ENCODE measurements at places on chromosomes 5 and 9.

DNA sequence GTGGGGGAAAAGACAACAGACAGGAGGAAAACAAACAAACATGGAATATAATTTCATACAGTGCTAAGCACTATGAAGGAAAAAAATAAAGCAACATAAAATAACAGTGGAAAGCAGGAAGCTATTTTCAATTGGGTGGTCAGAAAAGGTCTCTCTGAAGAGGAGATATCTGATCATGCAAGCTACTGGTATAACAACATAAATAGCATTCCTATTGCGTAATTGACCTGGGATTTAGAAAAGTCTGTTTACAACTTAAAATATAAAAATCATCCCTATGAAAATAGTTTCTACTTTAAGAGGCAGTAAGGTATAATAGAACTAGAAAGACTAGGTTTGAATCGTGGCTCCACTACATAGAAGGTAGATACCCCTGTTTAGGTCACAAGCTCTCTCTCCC lies 61.4 kb downstream of the FBXW11 start:
- no peak for DNase-seq

DNA sequence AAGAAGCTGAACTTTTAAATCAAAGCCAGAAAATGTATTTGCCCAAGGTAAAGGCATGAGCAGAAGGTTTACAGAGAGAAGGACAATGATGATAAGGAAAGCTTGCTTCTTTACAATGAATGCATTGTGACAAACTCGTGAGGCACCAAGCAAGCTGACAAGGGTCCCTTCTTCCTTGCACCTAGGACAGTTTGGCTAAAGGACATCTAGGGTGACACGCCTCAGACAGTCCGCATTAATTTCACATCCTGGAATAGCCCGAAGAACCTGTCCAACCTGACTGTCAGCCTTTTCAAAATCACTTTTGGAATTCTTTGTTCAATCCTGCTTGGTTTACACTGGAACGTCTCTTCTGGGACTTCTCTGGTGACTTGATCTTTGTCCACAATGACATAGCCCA lies 146.4 kb upstream of the MAP3K1 start:
- peak; percentile 48 for DNase-seq

- peak; percentile 98 for DNase-seq
These were observed 90.0 kb downstream of the PRRT1B start for GRCh38 chr9:131635285-131635684.

- DNase-seq, result peak; percentile 47
These were observed 317.2 kb downstream of the DEPDC1B start for GRCh38 chr5:60382716-60383115.

GRCh38 chr9:995781-996180 lies 19.3 kb downstream of the DMRT3 start:
- peak; percentile 83 for DNase-seq

- DNase-seq, result no peak
These were observed 197.1 kb upstream of the HCN1 start for GRCh38 chr5:45893309-45893708.

DNA sequence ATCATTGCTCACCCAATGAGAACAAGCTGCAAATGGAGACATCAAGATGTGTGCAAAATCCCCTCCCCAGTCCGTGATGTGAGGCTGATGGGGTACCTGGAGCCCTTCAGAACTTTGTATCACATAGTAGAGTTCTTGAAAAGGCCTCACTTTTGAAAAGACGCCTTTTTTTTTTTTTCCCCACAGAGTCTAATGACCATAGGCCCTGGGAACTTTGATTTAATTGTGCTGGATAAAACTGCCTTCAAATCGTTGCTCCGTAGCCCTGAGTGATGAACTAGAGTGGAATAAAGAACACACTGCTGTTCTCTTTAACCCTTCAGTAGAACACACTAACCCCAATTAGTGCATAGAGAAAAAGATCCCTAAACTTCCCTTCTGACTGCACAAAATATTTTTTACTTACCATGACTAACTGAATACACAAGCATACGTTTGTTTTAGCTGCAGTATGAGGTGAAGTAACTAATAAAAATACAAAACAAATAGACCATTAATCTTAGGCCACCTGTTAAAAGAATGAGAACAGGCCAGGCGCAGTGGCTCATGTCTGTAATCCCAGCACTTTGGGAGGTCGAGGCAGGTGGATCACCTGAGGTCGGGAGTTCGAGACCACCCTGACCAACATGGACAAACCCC lies 15.1 kb downstream of the PSAT1 start:
- no peak for DNase-seq

GRCh38 chr5:64790210-64790609 lies 21.5 kb downstream of the CWC27 start:
- DNase-seq, result peak; percentile 85

DNA sequence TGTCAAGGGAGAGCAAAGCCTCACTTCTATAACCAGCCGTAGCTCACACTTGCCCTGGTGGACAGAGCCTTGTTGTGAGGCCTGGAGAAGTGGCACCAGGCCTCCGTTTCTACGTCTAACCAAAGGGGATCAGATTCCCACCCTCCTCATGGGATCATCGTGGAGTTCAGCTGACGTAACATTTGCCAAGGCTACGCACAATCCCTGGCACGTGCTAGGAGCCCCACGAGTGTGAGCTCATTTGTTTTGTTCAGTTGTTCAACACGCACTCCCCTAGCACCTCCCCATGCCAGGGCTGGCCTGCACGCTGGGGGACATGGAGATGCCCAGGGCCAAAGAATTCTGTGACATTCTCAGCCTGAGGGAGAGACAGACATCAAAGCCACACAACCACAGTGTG lies 23.1 kb downstream of the ADGRD2 start:
- no peak for DNase-seq

GRCh38 chr5:135188233-135188914 lies 154.3 kb upstream of the PITX1 start:
- DNase-seq, result no peak

- no peak for DNase-seq
These were observed 69.8 kb downstream of the RPS6 start for GRCh38 chr9:19310246-19310645.

DNA sequence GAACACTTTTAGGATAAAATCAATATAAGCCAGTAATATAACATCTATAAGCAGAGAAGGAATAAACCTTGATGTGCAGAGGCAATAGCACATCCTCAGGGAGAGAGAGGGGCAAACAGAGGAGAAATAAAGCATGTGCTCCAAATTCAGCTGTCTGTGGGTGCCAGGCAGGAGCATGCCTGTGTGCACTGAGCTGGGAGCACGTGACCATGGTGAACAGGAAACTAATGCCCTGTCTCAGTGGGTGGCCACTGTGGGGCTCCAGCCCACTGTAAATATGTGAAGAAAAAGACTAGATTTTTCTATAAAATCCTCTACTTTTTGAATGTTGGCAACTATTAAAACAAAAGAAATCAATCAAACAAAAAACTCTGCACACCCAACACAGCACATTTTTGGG lies 55.3 kb downstream of the FYB1 start:
- no peak for DNase-seq

DNA sequence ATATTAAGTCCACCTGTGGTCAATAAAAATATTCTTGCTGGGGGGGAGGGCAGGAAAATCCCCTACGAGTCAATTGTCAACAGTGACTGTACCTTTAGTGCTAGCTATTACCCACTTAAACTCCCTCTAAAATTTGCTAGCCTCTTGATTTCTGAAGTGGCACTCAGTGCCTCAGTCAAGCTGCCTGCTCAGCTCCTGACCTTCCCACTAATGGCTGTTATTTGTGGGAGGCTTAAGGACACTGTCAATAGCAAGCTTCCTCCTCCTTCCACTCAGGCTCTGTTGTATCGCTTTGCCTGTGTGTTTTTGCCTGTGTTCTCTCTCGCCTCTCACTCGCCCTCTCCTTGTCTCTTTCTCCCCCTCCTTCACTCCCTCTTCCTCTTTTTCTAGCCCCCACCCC lies 140.8 kb downstream of the BNC2 start:
- no peak for DNase-seq

DNA sequence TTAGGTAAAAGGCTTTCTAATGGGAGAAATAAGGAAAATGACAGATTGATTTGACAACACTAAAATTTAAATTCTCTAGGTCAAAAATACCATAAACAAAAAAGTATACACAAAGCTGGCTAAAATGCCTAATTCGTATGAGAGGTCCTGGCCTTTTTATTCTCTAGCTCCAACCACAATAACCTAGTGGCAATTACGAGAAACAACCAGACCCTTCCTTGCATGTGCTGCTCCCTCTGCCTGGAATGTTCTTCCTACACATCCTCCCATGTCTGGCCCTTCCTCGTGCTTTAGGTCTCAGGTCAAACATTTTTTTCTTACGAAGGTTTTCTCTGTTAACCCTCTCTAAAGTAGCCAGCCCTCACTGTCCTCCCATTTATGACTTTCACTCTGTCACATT lies 176.4 kb upstream of the PLPPR1 start:
- no peak for DNase-seq

- DNase-seq, result no peak
These were observed 337.1 kb upstream of the PANK3 start for GRCh38 chr5:168916266-168916665.

DNA sequence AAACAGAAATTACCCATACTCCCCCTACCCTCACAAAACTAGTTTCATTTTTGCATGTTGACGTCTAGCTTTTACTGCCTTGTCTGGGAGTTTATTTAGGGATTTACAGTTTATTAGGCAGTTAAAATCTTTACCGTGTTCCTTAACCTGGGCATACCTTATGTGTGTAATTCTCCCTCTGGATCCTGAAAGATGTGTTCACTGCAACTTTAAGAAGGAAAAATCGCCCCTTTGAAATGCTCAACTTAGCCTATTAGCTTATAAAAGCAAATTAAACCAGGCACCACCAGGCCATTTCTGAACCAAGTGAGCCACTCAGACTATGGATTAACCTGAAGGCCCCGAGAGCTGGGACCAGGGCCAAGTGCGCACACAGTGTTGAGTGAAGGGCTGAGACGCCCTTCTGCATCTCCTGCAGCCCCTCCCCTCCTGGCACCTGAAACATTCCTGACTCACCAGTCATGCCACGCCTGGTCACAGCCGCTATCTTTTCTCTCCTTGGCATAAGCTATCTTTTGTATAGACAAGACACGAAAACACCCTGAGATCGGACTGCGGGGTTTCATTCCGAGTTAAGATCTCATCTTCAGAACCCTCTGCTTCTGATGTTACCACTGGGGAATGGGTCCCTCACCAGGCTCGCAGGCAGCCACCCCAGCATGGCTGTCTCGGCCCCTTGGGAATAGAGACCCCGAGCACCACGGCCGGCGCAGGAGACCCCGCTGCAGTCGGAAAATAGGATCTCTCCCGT lies 111.9 kb downstream of the ROR2 start:
- DNase-seq, result peak; percentile 89

GRCh38 chr9:127188396-127188795 lies 66.0 kb upstream of the ANGPTL2 start:
- no peak for DNase-seq

GRCh38 chr5:77076961-77077828 lies 9.9 kb downstream of the ZBED3 start:
- DNase-seq, result peak; percentile 3

DNA sequence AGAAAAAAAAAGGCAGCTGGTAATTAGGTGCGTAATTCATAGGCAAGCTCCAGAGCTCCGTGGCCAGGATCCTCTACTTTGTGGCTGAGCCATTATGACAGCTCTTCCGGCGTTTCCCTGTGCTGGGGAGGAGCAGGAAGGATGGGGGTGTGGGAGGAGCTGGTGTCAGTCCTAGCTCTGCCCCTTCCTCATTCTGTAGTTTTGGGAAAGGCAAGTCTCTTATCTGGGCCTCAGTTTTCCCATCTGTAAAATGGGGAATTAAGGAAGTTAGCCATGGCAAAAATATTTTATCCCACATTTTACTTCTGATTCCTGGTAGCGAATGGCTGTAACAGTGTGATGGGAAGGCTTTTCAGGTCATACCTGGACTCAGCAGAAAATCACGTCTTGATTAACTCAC lies 81.1 kb downstream of the SEC61B start:
- DNase-seq, result no peak

GRCh38 chr9:70602321-70603019 lies 188.0 kb upstream of the KLF9 start:
- peak; percentile 72 for DNase-seq

- peak; percentile 81 for DNase-seq
These were observed 354.1 kb upstream of the RFX3 start for GRCh38 chr9:3879726-3880505.

GRCh38 chr5:149804478-149805450 lies 74.7 kb downstream of the PPARGC1B start:
- DNase-seq, result no peak

DNA sequence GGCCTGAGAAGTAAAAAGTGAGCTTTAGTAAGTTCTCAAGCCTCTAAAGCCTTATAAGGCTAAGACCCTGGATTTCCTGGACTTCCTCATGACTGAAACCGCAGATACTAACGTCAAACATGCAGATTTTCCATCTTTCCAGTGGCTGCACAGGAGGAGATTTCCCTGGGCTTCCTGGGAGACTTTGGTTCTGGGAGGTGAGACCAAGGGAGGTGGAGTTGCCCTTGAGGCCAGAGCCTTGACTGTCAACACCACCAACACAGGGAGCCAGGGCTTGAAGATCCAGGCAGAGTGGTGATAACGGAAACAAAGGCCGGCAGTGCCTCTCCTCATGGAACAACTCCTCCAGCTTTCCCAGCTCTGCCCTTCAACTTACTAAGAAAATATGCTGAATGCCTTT lies 144.7 kb upstream of the LRRTM2 start:
- DNase-seq, result no peak

DNA sequence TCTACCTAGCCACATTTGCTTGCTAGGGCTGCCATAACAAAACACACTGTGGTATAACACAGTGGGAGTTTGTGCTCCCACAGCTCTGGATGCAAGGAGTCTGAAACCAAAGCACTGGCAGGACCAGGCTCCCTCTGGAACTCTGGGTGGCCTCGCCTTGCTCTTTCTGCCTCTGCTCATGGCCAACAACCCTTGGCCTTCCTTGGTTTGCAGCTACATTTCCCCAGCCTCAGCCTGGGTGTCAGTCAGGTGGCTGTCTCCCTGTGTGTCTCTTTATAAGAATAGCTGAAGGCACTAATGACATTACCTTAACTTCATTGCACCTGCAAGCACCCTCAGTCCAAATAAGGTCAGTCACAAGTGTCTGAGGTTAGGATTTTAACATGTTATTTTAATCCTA lies 101.0 kb upstream of the IRX2 start:
- no peak for DNase-seq

- DNase-seq, result no peak
These were observed 36.0 kb downstream of the WHRN start for GRCh38 chr9:114469091-114469853.

GRCh38 chr9:86939321-86939720 lies 8.0 kb downstream of the GAS1 start:
- no peak for DNase-seq

DNA sequence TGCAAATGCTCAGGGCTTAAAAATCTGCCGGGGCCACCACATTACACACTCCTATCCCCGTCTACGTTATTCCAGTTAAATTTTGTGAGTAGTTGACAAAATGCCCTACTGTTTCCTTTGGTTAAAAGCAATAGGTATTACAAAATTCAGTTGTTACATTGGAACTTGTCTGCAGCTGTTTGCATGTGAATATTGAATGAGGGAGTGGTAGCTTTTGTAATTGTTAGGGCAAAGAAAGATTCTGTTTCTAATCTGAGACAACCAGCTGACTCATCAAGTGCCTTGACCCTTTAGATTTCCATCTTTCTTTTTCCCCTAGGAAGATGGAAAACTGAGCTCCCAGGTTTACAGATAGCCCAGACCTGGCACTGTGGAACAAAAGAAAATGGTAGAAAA lies 30.2 kb downstream of the MAML1 start:
- DNase-seq, result peak; percentile 71

Measured in bronchial epithelial cell (primary cell).